Putamen (tissue), 1 donor: ENCODE measurements at places on chromosomes 1 and 21.

DNA sequence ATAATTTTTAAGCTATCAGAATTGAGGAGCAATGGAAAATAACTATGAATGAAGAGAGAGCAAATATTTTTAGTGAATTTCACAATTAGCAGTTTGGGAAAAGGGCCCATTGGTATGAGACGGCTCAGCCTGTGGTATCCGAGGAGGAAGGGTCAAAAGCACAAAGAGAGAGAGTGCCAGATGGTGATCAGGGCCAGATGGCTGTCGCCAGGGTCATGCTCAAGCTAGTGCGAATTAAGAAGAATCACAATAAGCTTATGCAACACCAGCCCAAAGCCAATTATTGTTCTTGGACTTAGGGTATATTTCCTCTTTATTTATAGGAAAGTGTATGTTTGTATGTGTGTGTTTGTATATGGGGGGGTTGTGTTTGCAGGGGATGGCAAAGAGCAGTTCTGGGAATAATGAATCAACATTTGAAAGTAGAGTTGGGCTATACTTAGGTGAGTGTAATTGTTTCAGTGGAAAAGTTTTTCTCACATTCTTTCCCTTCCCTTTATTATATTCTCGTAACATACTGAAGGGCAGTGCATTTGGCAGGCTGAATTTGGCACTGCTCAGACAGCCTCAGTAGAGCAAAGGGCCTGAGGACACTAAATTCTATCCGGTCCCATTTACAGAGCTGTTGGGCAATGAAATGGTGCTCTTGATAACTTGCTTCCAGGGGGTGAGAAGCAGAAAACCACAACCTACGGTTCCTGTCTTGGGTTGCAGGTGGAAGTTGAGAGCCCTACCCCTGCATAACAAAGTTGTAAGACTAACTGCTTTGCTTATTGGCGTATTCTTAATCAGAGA is 19.5 kb upstream of the DDR2 start:
- DNase-seq: no peak

DNA sequence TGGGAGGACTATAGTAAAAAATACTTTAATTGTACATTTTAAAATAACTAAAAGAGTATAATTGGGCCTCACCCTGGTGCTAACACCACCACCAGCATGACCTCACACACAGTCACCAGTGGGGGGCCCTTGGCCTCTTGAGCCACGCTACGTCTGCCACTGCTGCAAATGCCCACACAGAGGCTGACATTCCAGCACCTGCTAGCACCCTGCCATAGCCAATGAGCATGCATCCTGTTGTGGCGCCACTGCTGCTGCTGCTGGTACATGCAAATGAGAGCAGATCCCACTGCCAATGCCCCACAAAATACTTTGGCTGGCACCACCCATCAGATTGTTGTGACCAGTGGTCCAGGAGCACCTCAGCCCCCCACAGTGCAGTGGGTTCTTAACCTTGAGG is 31.5 kb upstream of the TNR start:
- no peak for DNase-seq

DNA sequence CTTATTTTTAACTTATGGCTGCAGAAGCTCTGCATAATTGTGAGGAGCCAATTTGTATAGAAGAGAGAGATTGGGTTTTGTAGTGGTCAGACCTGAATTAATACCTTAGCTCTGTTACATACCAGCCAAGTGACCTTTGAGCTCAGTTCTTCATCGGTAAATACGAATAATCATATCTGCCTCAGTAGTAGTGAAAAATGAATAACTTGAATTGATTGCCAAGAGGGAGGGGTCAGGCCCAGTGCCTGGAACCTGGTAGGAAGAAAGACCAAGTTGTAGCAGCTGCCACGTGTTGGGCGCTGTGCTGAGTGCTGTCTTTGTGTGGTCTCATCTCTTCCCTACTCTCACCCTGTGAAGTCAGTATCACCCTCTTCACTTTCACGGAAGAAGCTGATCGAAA is 247.5 kb downstream of the PBX1 start:
- DNase-seq: no peak

DNA sequence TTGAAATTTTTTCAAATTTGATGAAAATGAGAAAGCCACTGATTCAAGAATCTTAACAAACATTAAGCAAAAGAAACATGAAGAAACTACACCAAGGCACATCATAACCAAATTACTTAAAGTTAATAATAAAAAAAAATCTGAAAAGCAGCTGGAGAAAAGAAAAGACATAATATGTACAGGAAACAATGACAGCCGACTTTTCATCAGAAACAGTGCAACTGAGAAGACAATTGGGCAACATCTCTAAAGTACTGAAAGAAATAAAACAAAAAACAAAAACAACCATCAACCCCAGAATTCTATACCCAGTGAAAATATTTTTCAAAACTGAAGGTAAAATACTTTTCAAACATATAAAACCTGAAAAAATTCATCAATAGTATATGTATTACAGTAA is 73.8 kb upstream of the DMRTA2 start:
- no peak for DNase-seq

- DNase-seq: no peak
These were observed 147.6 kb downstream of the DSCAM start for GRCh38 chr21:40699366-40699765.

GRCh38 chr1:153071511-153071910 is at the start of gene SPRR2B:
Gene SPRR2B, minus strand, starts transcription at chr1:153071611. Its CDS starts 772 bp downstream, at chr1:153070839.
- no peak for DNase-seq

- no peak for DNase-seq
These were observed 22.7 kb downstream of the KRTAP10-1 start for GRCh38 chr21:44517175-44517899.

- no peak for DNase-seq
These were observed 9.0 kb upstream of the L1TD1 start for GRCh38 chr1:62185677-62186076.

DNA sequence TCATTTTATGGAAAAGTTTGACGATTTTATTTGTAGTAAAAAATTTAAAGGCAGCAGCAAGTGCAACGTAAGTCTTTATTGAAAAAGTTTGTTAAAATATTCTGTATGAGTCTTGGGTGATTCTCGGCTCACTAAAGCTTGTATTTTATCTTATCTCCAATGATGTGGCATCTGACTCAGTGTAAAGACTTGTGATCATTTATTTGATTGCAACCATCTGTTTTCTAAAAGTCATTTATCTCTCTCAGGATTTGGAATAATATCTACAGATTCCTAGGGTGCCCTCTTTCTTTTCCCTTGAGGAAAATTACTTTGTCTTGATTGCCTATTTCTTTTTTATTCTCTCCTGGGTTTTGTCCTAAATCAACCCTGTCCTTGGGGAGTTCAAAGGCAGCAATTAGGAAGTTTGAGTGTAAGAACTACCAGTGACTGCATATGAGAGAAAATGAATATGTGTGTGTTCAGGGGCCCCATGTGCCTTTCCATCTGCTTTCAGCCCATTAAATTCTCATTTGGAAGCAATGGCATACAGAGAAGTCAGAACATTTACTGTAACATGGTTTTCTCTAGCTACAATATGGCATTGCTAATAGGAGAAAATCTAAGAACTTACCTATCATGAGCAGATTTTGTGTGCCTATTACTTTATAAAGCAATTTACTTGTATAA is 575.0 kb upstream of the CHRM3 start:
- no peak for DNase-seq

DNA sequence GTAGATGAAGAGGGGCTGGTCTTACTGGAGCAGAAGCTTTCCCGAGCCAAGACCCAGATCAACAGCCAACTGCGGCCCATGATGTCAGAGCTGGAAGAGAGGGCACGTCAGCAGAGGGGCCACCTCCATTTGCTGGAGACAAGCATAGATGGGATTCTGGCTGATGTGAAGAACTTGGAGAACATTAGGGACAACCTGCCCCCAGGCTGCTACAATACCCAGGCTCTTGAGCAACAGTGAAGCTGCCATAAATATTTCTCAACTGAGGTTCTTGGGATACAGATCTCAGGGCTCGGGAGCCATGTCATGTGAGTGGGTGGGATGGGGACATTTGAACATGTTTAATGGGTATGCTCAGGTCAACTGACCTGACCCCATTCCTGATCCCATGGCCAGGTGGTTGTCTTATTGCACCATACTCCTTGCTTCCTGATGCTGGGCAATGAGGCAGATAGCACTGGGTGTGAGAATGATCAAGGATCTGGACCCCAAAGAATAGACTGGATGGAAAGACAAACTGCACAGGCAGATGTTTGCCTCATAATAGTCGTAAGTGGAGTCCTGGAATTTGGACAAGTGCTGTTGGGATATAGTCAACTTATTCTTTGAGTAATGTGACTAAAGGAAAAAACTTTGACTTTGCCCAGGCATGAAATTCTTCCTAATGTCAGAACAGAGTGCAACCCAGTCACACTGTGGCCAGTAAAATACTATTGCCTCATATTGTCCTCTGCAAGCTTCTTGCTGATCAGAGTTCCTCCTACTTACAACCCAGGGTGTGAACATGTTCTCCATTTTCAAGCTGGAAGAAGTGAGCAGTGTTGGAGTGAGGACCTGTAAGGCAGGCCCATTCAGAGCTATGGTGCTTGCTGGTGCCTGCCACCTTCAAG is 57.3 kb downstream of the LAMC2 start:
- no peak for DNase-seq

- DNase-seq: no peak
These were observed 103.3 kb upstream of the DPH5 start for GRCh38 chr1:101128846-101129245.

DNA sequence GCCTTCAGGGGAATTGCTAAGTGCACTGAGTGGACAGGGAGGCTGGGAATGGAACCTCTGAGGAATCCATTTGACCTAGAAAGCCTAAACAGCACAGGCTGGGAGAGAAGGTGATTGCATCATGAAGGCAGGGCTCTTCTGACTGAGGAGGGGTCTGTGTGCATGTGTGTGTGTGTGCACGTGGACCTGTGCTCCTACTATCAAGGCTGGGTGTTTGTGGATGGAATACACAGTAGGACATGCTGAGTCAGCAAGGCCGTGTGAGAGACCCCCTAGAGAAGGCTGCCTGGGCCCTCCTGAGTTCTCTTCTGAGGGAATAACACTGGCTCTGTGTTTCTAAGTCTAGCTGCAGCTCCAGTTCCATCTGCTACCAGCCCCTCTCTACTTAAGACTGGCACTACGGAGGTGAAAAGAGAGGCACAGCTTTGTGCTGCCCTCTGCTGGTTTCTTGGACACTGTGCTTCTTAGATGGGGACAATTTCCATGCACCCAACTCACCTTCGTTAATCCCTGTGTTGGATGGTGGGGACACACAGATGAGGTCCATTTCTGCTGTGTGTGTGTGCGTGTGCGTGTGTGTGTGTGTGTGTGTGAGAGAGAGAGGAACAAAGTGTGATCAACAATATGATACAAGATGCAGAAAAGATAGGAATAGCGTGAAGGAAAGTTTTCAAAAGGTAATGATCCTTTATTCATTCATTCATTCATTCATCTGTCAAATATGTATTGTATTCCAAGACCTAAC is 6.2 kb upstream of the EFCAB14 start:
- peak; percentile 58 for DNase-seq

DNA sequence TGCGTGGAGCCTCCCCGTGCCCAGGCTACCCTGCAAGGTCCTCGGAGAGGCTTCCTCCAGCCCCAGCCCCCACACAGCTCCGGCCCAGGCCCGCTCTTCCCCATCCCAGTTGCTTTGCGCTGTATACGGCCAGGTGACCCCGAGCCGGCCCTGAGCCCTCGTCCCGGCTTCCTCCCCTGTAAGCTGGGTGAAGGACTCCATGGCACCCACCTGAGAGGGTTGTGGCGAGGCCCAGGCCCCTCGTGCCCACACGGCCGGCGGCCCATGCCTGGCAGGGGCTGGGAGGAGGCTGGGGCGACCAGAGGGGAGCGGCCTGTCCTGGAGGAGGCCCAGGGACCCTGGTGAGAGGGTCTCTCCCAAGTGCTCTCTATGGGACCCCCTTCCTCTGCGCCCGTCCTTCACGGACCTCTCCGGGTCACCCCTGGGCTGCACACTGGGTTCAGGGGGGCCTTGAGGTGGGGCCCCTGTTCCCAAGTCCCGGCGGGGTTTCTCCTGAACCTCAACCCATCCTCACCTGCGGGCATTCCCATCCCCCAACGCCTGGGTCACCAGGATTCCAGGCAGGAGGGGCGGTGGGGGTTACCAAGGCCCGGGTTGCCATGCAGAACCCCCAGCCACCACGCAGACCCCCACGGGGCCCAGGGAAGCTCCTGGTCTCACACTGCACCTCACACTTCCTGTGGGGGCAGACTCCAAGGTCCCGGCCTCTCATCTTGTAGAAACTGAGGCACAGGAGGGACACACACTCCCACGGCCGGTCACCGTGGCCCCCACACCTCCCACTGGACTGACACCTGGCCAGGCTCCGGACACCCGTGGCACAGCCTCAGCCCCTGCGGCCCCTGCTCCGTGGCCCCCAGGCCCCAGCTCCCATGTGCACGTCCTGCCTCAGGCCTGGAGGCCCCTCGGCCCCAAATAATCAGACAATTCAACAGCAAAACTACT is 25.2 kb downstream of the COL6A1 start:
- no peak for DNase-seq

DNA sequence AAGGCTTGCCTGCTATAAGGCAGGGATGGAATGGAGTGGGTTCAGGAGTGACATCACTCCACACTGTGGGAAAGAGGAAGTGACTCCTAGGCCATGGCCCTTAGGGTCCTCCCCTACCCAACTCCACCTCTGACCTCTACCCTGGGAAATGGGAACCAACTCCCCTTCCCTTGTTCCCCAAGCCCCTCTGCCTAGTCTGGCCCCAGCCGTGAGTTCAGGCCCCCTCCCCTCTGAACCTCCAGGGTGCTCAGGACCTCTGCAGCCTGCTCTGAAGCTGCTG is 3.8 kb upstream of the GUCA2A start:
- no peak for DNase-seq

GRCh38 chr1:38370716-38371504 is 324.3 kb upstream of the POU3F1 start:
- no peak for DNase-seq

GRCh38 chr1:209702832-209703231 is 1.8 kb upstream of the HSD11B1 start:
- peak; percentile 52 for DNase-seq

DNA sequence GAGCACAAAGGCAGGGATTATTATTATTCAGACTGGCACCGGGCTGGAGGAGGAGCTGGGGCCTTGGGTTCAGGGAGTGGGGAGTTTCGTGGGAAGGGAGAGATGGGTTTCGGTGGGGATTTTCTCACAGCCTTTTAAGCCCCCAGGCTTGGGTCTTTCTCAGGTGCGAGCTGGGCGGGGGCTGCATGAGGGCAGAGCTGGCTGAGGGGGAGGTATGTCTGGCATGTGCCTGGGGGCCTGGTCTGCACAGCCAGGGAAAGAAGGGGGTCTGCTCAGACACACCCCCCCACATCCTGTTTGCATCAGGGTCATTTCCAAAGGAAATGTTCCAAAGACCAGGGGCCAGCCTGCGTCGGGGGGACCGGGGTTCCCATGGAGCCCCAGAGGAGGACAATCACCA is 21.6 kb downstream of the GRHL3 start:
- DNase-seq: no peak

- DNase-seq: no peak
These were observed 18.5 kb upstream of the ZNF648 start for GRCh38 chr1:182080040-182080439.

DNA sequence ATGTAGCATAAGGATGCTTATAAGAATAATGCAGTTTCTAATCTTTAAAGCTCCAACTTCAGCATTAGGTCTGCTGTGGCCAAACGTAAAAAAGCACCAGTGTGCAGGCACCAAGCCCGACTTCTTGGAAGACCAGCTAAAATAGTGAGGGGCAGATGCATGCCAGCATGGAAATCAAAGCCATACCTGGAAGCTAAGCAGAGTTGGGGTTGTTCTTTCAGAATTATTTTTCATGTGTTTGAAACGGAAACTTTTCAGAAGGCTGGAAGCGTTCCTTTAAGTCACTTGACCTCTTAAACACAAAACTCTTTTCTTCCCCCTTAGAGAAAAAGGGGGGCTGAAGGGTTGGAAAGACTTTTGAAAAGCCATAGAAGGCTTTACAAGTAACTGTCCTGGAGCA is 329.2 kb upstream of the C1orf87 start:
- peak; percentile 4 for DNase-seq
